ENCODE measurements at places on chromosomes 2 and 18.

DNA sequence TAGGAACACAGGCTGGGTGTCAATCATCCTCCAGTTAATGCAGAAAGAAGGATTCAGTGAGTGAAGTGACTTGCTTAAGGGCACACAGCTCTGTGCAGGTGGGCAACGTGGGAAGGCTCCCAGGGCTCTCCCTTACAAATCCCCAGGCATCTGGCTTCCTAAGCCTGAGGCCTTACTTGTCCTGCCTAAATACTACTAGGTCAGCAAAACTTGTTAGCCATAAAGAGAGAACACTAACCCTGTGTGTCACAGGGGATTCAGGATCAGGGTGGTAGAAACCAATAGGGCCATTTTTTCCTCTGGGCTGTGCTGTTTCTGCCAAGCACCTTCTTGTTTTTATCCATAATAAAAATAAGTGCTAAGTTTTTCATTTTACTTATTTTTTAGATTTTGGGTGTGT is 55.0 kb downstream of the GATA6 start:
- no peak for DNase-seq

GRCh38 chr2:231394211-231395141 is 1.0 kb upstream of the B3GNT7 start:
- DNase-seq: peak; percentile 77

- DNase-seq: no peak
Measured at GRCh38 chr18:8705961-8706790, 820 bp downstream of the MTCL1 start.

GRCh38 chr2:64380853-64381527 is 73.0 kb upstream of the LGALSL start:
- no peak for DNase-seq
